NCI-H460 (cell line): ENCODE measurements at places on chromosomes 12 and 14. TPM values are rescaled to one million over a fixed set of nuclear protein-coding genes. Genes with fewer than 3 reads are reported as not detected.

TMEM179 gene
- total RNA-seq = 3.7 and 3.8 TPM in 2 replicates

MGST1 gene
- total RNA-seq = 309 and 386 TPM in 2 replicates

TUBA1A gene
- total RNA-seq = 216 and 232 TPM in 2 replicates

CNTN1 gene
- 44.9 and 45.0 TPM in 2 replicates for total RNA-seq

RPL36AL gene
- 434 and 471 TPM in 2 replicates for total RNA-seq

SMIM41 gene
- 0.12 TPM in 1 of 2 replicates, not detected in the other for total RNA-seq

OTUB2 gene
- 0.72 and 0.74 TPM in 2 replicates for total RNA-seq

IL22 gene
- not detected in 2 replicates for total RNA-seq
